Activated CD4-positive, alpha-beta memory T cell treated with anti-CD3 and anti-CD28 coated beads for 36 hours (primary cell): ENCODE measurements at places on chromosomes 11 and 22.
A peak's percentile ranks its signal among the peaks of the same experiment; 100 is the strongest.

DNA sequence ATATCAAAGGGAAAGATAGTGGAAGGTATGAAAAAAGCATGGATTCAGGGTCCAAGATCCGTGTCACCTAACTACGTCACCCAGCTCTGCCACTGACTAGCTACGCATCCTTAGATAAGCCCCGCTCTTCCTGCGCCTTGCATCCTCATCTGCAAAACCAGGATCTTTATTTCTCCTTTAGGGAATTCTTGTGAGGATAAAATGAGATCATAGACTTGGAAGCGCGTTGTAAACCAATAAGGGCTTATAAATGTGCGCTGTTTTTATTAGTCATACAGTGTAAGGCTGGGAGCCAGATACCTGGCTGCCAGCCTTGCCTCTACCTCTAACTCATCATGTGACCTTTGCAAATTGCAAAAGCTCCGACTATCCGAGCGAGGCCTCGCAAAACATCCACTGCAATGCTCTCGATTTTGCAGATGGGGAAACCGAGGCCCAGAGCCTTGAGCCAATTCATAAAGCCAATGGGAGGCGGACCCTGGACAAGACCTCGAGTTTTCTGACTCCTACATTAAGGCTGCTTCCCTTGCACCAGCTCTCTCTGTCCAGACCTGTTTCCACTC is 753 bp downstream of the PRPF19 start:
- peak; percentile 31 for DNase-seq

GRCh38 chr11:117980720-117981119 is 5.5 kb upstream of the IL10RA start:
- DNase-seq: no peak

- no peak for DNase-seq
These were observed 11.8 kb downstream of the XBP1 start for GRCh38 chr22:28788601-28789000.

DNA sequence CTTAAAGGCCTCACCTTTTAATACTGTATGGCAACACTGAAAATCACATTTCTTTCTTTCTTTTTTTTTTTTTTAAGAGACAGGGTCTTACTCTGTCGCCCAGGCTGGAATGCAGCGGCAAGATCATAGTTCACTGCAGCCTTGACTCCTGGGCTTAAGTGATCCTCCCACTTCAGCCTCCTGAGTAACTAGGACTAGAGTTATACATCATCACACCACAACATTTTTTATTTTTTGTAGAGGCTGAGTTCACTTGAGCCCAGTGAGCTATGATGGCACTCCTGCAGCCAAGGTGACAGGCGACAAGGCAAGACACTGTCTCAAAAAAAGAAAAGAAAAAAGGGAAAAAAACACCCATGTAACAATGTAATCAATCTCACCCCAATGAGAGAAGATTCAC is 10.0 kb downstream of the ARFGAP3 start:
- no peak for DNase-seq

GRCh38 chr11:64100782-64101353 is 65.0 kb downstream of the MACROD1 start:
- no peak for DNase-seq

DNA sequence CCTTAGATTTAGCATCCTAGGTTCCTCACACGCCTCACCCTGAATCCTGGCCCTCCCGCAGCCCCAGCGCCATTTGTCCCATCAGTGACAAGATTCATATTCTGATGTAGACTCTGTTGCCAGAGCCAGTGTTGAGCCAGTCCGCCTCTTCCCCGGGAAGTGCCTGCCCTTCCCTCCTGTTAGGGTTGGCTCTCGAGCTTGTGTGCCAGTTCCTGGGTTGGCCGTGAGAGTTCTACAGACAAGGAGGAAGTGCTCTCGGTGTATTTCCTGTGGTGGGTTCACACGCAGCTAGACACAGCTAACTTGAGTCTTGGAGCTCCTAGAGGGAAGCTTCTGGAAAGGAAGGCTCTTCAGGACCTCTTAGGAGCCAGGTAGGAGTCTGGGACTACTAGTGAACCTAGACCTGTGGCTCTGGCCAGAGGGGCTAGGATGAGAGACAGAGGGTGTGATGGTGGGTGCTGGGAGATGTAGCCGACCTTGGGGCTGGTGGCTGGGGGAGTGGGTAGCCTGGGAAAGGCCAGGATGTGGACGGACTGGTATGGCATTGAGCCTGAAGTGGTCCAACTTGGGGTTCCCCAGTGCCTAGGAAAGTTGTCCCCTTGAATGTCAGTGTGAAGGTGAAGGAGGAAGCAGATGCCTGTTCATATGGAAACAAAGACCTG is at the start of gene IL18BP:
Gene IL18BP, plus strand, starts transcription at position 261 of the 662 bp plus-strand sequence. CDS start 1,076 bp downstream, outside the sequence.
- DNase-seq: peak; percentile 39

DNA sequence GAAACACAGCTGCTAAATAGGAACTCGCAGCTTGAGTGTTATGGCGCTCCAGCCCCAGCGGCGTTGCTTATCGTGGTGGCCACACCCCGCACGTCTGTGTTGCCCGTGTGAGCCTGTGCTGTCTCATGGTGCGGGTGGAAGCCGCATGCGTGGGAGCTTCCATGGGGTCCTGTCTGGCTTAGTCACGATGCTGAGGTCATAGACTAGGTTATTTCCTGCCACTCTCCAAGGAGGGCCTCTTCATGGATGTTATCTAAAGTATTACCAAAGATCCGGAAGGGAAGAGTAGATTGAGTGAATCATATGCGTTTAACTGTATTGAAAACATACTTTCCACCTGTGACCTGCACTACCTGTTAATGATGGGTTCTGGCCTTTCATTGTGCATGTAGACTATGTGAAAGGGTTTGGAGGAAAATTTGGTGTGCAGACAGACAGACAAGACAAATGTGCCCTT is 21.7 kb downstream of the CTTN start:
- no peak for DNase-seq

- no peak for DNase-seq
These were observed 15.9 kb downstream of the GALNT18 start for GRCh38 chr11:11605821-11606450.

- DNase-seq: no peak
These were observed 36.3 kb upstream of the SORL1 start for GRCh38 chr11:121415856-121416255.

- DNase-seq: no peak
These were observed 14.4 kb upstream of the CHST1 start for GRCh38 chr11:45679806-45680205.

DNA sequence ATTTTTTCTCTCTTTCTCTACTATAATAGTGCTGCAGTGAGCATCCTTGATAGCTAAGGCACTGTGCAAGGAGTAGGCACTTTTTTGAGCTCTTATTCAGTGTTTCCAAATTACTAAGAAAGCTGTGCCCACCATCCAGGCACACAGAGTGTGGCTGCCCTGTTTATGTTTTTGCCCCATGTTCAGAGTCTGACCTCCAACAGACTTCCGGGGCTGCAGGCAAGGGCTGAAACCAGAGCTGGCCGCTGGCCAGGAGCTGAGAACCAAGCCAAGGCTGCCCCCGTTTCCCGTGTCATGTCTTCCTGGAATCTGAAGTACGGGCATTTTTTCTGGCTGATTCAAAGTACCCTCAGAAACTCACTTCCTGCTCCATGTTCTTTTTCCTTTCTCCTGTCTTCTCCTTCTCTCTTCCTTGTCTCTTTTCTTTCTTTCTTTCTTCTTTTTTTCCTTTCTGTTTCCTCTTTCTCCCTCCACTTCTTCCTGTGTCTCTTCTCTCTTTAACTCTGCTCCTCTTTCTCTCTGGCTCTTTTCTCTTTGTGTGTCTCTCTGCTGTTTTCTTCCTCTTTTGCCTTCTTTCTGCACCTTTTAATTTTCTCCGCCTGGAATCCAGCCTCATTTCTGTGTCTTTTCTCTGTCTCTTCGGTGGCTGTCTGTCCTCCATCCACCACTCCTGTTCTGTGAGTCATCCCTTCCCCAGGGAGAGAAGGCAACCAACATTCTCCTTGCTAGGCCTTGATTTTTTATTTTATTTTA is 17.0 kb upstream of the KCTD14 start:
- peak; percentile 68 for DNase-seq

- no peak for DNase-seq
These were observed 534.4 kb downstream of the MN1 start for GRCh38 chr22:27267145-27267544.

- DNase-seq: no peak
These were observed 26.9 kb downstream of the RNF214 start for GRCh38 chr11:117259417-117259816.

- DNase-seq: no peak
These were observed 14.1 kb downstream of the IGLL5 start for GRCh38 chr22:22901578-22902218.

DNA sequence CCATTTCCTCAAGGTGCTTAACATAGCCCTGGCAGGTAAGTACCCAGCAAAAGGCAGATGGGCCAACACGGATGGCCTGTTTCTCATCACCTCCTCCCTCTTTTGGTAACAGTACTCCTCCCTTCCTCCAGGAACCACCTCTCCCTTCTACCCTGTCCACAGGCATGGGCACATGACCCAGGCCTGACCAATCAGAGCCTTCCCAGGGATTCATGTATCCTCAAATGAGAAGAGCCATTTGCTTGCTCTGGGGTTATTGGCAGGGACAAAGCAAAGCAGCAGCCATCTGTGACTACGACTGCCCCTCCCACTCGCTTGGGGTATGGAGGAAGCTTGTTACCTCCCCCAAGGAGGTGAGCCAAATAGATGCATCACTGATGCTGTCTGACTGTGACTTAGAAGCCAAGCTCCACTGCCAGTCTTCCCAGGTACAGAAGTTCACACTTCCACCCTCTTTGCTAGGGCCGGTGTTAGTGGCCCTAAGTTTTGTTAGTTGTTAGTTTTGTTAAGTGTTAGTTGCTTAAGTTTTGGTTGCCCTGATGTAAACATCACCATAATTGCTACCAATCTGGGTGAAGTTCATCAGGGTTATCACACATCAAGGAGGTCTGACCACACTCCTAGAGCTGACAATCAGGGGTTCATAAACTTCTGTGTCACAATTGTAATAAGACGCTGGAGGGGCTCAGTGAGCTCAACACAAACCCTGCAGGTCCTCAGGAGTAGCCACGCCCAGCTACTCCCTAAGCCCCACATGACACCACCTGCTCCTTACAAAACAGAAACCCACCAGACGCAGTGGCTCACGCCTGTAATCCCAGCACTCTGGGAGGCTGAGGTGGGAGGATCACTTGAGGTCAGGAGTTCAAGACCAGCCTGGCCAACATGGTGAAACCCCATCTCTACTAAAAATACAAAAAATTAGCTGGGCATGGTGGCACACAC is 57.3 kb downstream of the ARFGAP3 start:
- no peak for DNase-seq

DNA sequence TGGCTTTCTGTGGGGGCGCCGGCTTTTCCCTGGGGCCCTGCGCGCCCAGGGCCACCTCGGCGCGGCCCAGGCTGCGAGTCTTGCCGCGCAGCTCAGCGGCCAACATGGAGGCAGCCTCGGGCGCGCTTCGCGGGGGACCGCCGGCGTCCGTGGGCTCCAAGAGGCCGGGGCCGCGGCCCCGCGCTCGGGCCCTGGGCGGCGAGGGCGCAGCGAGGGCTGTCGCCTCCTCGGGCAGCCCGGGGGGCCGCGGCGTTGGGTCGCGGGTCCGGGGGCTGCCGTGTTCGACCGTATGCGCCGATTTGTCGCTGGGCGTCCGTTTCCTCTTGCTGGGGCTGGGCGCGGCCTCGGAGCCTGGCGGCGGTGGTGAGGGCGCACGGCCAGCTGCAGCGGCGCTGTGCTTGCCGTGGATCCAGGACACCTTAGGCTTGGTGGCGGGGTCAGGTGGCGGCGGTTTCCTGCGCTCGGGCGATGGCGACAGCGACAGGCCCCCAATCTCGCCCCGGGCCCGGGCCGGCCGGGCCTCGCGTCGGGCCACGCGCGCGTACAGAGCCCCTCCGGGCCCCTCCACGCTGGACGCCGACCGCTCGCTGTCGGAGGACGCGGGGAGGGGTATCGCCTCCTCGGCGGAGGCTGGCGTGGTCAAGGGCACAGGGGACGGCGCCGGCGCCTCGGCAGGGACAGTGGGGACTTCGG is 11.9 kb downstream of the SCARF2 start:
- no peak for DNase-seq

- DNase-seq: no peak
These were observed 954 bp upstream of the MN1 start for GRCh38 chr22:27802346-27803073.

DNA sequence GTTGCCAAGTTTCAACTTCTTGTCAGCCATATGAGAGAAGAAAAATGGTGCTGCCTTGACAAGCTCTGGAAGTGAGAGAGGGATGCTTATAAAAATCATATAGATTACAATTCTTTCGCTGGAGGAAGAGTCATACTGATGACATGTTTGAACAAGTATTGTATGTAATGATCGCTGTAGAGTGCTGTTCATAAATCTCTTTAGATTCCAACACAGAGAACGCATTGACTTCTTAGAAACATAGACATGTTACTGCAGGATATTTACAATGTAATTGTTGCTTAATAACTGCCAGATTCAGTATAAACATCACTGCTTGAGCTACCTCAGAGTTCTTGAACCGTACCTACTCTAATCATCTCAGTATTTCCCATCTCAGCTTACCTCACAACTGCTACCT is 571.6 kb downstream of the LUZP2 start:
- DNase-seq: no peak

- peak; percentile 27 for DNase-seq
These were observed 444 bp downstream of the CWF19L2 start for GRCh38 chr11:107457205-107457557.

- no peak for DNase-seq
These were observed 3.6 kb upstream of the CCDC117 start for GRCh38 chr22:28768701-28769393.

- DNase-seq: no peak
These were observed 191.4 kb downstream of the ARHGAP42 start for GRCh38 chr11:100878474-100878873.

DNA sequence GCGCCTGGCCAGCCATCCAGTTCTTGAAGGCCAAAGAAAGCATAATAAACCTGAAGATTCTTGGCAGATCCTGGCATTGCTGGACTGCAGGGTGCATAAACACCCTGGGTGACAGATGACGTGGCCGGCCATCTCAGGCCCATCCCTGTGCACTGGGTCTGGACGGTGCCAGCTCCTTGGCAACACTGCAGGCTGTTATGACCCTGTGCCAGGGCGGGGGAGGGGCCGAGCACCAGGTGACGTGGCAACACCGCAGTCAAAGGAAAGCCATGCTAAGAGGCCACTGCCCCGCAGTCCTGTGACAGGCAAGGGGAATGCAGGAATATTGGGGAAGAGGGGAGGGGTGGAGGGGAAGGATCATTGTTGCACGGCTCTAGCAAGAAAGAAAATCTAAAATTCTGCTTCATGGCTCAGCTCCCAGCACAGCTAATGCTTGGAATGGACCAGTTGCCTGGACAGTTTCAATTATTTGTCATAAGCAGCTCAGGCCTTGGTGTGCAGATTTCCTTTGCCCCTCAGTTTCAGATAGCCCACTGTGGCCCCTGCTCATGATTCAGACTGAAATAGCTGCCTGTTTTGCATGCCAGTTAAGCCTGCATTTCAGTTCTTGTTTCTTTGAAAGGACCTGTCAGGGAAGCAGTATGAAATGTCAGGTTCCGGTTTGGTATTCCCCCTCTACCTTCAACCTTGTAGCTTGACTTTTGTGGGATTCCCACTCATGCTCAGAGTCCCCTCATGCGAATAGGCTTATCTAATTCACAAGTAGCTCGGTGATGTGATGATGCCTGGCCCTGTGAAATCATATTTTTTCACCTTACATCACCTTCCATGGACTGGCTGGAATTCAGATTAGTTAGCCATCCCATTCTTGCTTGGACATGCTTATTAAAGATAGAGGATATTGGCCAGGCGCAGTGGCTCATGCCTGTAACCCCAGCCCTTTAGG is 29.7 kb upstream of the DDX6 start:
- peak; percentile 47 for DNase-seq
